Stimulated activated CD4-positive, alpha-beta T cell treated with anti-CD3 and anti-CD28 coated beads, Interleukin-1b, Interleukin-23, amount 100 ng/mL, for 48 hours (primary cell): ENCODE measurements at places on chromosomes 4 and X.

- DNase-seq = no peak
Observed at GRCh38 chrX:22202251-22202650, 70.5 kb upstream of the CBLL2 start.

DNA sequence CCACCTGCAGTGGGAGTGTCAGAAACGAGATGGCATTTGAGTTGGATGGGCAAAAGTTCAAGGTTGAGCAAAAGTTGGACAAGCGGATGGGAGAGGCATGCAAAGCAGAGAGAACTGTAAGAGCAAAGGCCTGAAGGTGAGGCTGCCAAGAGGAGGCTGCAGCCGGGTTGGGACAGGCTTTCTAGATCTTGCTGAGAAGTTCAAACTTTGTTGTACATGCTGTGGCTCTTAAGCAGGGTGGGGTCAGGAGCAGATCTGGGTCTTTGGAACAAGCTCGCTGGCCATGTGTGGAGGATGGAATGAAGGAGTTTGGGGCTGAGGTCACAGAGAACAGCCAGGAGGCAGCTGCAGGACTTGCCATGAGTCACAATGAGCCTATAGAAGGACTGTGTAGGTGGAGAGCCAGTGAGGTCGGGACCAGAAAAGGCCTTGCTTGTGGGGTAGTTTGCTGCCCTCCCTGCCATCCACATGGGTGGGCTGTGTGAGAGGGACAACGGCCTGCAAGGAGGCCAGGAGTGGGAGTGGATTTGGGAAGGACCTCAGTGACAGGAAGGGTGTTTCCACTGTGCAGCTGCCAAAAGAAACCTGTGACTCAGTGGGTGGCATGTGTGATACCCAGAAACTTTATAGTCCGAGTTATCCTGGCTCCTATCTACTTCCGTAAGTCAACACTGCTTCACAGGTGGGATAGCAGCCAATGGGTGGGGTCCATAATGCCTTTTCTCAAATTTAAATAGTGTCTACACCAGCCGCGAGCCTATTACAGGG is 210.4 kb downstream of the MID1IP1 start:
- no peak for DNase-seq

GRCh38 chrX:114152130-114152529 is 431.8 kb upstream of the HTR2C start:
- no peak for DNase-seq

DNA sequence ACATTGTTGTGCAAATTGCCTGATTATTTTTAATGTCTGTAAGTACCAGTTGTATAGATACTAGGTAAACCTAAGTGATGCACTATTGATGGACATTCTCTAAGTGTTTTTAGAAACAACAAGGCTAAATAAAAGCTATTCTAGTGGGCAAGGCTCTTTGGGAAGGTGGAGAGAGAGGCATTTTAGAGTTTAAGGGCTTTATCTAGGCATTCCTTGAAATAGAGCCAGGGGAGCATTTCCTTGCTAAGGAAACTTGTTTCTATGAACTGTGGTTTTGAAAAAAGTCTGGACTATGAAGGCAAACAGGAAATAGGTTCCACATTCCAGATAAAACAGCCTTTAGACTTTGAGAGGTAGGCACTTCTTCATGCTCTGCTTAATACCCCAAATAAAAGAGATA is 23.8 kb downstream of the BMX start:
- no peak for DNase-seq

DNA sequence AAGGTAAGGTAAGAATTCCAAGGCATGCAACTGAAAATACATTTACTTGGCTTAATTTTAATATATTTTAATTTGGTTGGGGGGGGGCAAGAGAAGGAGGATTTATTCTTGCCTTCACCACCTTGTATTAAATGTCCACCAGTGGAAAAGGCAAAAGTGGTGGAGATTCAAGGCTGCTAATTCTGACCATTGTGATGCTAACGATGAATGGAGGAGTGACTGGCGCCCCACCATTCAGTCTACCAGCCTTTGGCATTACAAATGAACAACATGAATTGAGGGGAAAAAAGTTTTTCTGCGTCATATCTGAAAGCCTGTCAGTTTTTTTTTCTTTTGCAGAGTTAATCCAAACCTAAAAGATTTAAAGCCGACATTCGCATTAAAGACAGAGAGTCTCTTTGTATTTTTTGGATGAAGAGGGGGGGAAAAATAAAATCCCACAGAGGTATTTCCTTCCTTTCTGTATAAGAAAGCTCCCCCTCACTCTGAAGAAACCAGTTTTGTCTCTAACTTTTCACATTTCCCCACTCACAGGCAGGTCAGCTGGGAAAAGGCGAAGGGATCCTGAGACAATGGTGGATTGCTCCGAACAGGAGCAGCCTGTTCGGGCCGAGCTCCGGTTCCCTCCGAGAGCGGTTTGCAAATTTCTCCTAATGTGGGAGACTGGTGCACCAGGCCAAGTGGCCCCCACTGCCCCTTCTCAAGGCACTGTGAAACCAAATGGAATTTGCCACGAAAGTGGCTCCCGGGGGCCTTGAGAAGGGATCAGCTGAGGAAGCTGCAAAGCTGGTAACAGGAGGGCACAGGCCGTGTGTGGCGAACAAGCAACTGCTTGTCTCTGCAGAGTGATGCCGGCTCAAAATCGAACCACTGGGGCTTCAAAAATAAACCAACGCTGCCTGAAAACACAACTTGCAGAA is 28.1 kb downstream of the SHISA3 start:
- DNase-seq = no peak

DNA sequence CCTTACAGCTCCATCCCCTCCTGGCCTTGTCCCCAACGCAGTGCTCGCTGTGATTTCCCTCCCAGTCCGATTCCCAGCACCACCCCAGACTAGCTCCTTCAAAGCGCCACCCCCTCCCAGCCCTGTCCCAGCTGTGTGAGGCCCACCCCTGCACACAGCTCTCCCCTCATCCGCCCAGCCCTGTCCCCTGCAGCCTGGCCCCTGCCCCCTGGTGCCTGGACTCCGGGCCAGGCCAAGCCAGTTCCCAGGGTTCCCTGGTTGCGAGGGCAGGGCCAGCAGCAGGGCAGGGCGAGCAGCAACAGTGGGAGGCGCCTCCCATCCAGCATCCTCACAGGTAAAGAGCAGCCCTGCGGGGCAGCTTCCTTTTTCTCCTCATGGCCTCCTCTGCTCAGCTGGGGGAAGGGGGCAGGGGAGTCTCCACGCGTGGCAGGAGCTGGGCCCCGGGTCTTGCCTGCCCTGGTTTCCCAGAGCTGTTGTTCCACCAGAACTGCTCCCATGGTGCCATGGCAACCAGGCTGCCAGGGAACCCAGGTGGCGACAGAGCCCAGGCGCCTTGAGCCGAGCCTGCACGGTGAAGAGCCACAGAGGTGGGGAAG is 24.8 kb downstream of the IQSEC2 start:
- no peak for DNase-seq

GRCh38 chr4:182874304-182874751 is 42.9 kb downstream of the DCTD start:
- DNase-seq = no peak

- DNase-seq = no peak
Observed at GRCh38 chr4:19850909-19851308, 400.8 kb upstream of the SLIT2 start.

DNA sequence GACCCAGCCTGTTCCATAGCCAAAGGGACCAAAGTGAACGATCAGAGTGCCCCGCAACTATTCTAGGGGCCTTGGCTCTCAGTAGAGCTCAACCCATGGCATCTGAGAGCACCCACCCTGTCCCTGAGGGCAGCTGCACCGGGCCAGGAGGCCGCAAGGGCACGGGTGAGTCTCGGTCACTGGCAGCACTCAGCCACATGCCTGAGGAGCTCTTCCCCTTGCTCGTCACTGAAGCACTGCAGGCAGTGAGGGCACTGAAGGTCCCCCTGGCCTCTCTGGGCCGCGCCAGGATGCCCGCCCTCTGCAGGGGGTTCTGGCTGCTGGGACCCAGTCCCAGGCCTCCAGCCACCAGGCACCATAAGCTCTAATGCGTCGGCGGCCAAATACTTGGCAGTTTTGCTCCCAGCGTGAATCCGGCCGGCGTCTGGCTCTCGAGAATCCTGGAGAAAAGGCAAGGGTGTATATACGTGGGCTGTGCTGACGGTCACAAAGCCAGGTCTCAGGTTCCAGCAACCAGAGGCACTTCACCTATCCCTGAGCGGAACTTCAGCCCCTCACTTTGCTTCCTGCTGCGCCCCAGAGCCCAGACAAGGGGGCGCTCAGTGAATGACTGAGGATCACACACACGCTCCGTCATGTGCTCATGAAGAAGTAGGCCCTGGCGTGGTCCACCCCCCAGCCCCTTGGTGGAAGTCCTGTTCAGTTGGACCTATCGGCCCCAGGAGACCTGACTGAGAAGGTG is 13.9 kb downstream of the TNIP2 start:
- DNase-seq = no peak

DNA sequence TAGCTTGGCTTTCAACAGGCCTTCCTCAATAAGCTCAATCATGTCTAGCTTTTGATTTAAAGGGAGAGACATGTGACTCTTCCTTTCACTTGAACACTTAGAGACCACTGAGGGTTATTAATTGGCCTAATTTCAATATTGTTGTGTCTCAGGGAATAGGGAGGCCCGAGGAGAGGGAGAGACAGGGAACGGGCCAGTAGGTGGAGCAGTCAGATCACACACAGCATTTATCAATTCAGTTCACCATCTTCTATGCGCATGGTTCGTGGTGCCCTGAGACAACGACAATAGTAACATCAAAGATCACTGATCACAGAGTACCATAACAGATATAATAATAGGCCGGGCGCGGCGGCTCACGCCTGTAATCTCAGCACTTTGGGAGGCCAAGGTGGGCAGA is 17.8 kb downstream of the ZNF81 start:
- no peak for DNase-seq

DNA sequence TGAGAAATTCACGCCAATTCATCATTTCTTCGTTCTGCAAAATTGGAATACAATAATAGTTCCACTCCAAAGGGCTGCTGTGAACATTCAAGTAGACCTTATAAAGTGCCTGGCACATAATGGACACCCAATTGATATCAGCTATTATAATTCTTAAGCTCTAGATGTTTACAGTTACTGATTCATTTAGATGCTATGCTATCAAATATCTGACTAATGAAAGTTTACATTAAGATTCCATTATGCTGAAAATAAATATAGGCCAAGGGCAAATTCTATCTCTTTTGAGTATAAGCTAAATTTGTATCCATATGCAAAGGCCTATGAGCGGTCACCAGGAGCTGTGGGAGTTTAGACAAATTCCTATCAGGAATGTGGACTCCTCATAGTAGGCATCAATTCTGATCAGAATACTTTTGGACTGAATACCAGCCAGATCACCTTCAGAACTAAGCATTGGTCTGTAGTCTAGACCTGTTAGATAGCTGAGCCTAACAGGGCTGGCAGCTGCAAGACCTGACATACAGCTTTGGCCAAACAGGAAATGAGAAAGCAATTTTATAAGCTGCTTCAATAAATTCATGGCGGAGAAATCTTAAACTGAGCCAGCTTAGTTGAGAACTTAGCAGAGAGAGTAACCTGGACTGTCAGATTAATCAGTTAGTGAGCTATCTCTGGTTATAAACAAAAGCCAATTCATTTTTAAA is 384.3 kb upstream of the ACTRT1 start:
- no peak for DNase-seq

DNA sequence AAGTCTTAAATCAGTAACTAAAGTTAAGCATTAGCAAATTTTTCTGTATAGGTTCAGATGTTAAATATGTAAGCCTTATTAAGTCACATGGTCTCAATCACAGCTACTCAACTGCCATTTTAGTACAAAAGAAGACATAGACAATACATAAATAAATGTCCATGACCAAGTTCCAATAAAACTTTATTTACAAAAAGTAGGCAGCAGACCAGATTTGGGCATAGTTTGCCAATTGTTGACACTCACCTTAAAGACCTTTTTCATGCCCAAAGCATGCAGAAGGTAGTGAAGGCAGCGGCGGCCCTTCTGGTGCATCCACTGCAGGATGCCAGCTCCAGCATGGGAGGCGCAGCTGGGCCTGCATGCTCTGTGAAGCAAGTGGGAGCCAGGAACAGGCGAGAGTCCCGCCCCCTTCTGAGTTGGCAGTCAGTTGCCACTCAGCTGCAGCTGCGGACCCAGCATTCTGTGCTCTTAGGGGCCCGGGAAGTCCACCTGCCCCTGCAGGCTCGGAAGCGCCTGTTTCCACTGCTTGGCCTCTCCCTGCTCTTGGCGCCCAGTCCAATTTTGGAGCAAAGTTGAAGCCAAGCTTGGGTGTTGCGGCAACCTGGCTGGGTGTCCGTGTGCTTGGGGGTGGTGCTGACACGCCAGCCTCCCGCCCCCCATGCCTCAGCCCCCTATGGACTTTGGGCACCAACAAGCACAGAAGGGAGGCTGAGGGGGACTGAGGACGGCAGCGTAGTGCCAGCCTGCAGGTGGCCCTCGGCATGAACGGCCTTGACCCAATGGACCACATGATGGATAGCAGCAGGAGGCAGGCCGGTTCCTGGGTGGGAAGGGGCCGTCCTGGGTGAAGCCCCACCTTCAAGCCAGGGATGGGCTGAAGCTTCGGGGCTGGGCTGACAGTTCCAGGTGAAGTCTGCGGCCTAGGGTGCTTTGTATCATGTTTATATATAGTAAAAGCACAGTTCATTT is 42.4 kb upstream of the PABPC4L start:
- DNase-seq = no peak

GRCh38 chr4:189088780-189089179 is 851.9 kb upstream of the FRG1 start:
- no peak for DNase-seq

GRCh38 chrX:129636175-129636681 is 18.5 kb downstream of the APLN start:
- no peak for DNase-seq

DNA sequence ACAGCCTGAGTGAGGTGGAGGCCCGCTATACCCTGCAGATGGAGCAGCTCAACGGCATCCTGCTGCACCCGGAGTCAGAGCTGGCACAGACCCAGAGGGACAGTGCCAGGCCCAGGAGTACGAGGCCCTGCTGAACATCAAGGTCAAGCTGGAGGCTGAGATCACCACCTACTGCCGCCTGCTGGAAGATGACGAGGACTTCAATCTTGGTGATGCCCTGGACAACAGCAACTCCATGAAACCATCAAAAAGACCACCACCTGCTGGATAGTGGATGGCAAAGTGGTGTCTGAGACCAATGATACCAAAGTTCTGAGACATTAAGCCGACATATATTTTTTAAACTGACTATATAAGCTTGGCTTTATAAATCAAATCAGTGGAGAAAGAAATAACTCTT is 73.3 kb upstream of the HHIP start:
- no peak for DNase-seq

DNA sequence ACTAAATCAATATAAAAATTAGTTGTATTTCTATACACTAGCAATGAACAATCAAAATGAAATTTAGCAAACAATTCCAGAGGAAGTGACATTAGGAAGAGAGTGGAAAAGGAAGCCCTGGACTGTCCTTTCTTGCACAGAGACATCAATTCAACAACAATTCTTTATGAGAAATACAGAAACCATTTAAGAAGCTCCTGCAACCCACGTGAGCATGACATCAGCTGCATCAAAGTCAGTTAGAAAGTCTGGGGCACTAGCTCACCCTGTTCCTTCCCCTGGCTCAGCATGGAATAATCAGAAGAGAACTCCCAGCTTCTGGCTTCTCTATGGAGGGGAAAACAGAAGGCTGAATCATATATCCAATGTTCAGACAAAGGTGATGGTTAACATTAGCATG is 48.6 kb upstream of the STARD8 start:
- no peak for DNase-seq

- no peak for DNase-seq
Observed at GRCh38 chr4:118920247-118920646, 31.6 kb downstream of the SYNPO2 start.
